ENCODE measurements at places on chromosomes 6 and 20.
A peak's percentile ranks its signal among the peaks of the same experiment; 100 is the strongest.

GRCh38 chr6:47574789-47575188 lies 97.2 kb downstream of the CD2AP start:
- DNase-seq: no peak

DNA sequence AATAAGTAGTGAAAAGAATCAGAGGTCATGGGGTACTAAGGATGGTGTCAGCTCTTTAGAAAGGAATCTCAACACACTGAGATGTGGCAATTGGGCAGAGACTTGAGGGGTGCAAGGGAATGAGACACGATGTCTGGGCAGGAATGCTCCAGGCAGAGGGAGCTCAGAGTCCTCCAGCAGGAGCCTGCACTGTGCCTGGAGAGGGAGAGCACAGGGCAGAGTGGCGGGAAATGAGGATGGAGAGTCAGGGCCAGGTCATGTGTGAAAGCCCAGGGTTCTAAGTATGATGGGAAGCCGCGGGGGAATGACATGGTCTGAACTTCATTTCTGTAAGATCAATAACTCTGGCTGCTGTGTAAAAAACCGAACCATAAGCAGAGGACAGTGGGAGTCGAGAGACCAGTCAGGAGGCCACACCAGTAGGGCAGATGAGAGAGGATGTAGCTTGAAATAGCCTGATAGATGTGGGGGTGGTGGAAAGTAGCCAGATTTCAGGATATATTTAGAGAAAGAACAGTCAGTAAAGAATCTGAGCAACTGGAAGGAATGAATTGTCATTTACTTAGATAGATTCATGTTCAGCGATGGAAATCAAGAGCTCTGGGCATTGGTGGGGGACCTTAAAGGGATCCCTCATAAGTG lies 133.4 kb upstream of the DTNBP1 start:
- peak; percentile 12 for DNase-seq

DNA sequence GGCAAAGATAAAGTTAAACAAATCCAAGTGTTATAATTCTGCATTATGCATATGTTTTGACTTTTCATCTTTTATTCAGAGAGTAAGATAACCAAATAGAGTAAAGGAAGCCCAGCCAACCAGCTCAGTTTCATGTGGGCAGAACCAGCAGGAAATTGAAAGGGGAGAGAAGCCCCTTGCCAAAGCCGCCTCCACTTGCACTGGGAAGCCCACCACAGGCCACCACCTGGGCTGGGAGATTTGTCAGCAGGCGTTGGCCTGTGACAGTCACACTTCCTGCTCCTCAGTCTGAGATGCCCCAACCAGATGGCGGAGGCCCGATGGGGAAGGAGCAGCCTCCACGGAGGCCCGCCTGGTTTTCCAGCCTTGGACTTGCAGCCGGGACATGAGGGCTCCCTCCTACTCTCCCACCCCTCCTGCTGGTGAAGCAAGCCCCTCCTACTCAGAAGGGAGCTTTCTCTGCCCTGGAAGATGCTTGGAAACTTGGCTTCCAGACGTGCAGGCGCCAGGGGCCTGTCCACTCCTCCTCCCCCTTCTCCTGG lies 166.8 kb upstream of the SULF2 start:
- DNase-seq: no peak

GRCh38 chr6:22271081-22271480 lies 25.8 kb downstream of the PRL start:
- no peak for DNase-seq

DNA sequence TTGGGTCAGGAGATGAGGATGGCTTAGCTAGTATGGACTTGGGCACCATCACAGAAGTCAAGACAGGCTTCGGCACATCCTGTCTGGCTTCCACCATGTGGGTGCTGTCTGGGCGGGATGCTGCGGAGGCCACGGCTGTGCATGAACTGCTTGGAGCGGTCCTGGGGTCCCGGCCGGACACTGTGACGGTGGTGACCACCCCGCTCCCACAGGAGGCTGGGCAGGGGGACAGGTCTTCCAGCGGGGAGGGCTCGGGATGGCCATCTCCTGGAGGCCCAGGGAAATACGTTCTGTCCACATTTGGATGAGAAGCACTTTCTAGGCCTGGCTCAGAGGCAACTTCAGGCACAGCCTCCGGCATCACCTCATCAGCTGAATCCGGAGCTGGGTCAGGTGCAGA lies 32.1 kb upstream of the TCFL5 start:
- no peak for DNase-seq

- DNase-seq: no peak
These were observed 30.4 kb downstream of the AFDN start for GRCh38 chr6:167856999-167857660.

GRCh38 chr6:39520916-39521315 lies 198.4 kb upstream of the KCNK16 start:
- no peak for DNase-seq

- no peak for DNase-seq
These were observed 223.1 kb upstream of the AGPAT4 start for GRCh38 chr6:161496941-161497340.

- no peak for DNase-seq
These were observed 177.3 kb downstream of the GMPR start for GRCh38 chr6:16415677-16416076.

DNA sequence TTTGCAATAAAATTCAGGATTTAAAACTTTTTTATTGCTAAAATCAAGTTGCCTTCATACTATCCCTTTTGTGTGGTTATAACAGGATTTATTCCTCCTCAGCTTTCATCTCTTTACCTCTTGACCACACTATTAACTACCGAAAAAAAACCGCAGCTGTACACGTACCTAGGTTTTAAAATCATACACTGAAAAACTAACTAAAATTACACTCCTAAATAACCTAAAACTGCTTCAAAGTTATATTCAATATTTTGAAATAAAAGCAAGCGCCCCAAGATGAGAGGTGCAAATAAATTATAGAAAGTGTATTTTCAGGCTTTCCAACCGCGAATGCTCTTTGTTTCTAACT lies 1.4 kb downstream of the MPC1 start:
- no peak for DNase-seq

DNA sequence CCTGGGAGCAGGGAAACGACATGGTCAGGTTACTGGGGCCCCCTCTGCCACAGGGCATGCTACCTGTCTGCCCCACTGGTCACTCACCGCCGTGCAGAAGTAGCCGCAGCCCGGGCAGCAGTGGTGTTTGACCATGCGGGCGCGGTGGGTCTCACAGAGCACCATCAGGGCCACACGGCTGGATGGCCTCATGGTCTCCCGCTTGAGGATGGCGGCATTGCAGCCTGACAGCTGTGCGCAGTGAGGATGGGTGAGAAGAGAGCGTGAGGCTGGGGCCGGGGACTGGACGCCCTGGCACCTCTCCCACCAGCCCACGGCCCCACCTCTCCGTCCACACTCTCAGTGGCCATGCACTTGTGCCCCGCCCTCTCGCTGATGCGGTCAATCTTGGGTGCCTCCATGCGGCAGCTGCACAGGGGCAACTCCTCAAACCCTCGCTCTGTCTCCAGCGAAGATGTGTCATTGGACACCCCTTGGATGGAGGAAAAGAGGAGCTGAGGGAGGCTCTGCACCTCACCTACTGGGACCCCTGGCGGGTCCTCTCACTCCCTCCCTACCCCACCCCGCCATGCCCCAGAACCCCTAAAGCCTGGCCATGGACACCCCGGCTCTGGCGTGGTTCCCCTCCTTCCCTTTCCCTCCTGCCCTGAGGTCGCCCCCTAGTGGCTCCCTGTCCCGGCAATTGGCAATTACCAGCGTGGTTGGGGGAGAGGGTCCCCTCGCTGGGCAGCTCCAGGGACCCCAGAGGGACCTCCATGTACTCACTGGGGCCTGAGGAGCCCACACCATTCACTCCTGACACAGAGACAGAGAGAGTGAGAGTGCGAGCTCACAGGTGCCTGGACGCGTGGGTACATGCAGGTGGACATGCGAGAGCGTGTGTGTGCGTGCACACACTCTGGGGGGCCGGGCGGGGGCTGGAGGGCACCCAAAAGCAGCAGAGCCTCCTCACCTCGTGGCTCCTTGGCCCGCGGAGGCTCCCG lies 8.9 kb downstream of the EHMT2 start:
- no peak for DNase-seq

DNA sequence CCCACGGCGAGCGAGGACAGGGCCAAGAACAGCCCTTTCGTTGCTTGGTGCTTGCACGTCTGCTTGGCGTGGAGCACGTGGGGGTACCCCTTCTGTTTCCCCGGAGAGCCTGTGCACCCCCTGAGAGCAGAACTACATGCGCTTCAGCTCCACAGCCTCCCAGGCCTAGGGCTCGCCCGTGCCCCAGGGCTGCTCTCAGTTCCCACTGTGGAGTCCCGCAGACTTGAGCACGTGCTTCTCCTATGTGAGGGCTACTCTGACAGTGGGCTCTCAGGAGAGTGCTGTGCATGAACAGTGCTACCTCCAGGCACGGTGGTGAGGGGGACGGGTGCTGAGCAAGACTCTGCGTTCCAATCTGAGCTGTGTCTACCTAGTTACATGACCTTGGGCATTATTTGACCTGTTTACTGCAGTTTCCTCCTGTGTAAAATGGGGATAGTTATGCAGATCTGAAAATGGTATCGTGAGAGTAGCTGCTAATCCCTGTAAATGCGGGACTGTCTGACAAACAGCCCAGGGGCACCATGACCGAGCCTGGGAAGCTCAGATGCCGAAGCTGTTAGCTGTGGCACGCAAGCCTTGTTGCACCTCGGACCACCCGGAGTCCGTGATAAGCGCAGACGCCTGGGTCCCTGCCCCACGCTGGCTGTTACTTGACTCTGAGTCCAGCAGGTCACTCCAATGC lies 82.4 kb downstream of the IRF4 start:
- no peak for DNase-seq

DNA sequence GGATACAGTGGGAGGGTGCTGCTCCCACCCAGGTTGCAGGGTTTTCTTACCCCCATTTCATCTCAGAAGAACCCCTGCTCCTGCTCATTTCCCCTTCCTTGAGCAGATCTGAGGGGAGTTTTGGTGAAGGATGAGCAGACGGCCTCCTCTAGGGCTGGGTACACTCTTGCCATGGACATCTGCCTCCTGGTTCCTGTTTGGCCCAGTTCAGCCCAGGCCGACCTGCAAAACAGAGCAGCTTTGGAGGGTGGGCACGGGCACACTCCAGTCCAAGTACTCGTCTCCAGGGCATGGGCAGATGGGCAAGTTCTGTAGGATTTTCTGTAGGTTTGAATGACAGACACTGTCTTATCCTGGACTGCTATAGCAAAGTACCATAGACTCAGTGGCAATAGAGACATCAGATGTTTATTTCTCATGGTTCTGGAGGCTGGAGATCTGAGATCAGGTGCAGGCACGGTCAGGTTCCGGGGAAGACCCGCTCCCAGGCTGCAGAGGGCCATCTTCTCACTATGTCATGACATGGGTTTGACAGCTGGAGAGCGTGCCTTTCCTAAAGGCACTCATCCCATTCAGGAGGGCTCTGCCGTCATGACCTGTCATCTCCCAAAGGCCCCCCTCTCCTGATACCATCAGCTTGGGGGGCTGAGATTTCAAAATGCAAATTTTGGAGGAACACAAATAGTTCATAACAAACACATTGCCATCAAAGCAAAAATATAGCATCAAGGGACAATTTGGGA lies 6.2 kb downstream of the NPBWR2 start:
- DNase-seq: no peak

DNA sequence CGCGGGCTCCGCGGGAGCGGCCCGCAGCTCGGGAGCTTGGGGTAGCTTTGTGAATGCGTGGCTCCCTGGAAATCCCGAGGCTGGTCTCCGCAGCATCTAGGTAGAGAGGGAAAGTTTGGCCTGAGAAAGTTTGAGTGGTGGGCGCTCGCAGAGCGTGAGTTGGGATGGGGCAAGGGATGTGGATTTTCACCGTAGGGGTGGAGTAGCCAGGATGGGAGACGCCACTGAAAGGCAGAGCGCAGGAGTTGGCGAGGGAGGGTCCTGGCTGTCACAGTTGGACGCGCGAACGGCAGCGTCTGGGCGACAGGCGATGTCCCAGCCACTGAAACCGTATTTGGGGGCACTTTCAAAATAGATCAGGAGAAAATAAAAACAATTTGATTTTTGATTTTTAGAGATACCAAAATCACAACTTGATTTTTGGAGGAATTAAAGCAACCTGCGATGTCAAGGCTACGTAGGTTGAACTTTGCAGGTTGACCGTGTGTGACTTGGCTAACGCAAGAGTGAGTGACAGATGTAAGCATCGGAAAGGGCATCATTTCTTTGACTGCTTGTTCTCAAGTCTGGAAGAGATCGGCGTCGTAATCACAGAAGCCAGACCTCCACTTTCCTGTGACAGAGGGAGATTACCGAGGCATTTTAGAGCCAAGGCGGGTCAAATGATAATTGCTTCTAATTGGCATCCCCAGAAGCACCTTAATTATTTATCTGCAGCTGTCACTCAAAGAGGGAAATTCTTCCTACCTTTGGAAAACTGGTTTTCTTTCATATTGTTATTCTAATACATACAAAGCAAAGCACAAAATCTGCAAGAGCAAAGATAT lies 646 bp downstream of the HEY2 start:
- DNase-seq: no peak

- no peak for DNase-seq
These were observed 384.8 kb downstream of the ADGRB3 start for GRCh38 chr6:69019832-69020231.

GRCh38 chr6:32087574-32088486 lies 21.3 kb downstream of the TNXB start:
- peak; percentile 34 for DNase-seq

DNA sequence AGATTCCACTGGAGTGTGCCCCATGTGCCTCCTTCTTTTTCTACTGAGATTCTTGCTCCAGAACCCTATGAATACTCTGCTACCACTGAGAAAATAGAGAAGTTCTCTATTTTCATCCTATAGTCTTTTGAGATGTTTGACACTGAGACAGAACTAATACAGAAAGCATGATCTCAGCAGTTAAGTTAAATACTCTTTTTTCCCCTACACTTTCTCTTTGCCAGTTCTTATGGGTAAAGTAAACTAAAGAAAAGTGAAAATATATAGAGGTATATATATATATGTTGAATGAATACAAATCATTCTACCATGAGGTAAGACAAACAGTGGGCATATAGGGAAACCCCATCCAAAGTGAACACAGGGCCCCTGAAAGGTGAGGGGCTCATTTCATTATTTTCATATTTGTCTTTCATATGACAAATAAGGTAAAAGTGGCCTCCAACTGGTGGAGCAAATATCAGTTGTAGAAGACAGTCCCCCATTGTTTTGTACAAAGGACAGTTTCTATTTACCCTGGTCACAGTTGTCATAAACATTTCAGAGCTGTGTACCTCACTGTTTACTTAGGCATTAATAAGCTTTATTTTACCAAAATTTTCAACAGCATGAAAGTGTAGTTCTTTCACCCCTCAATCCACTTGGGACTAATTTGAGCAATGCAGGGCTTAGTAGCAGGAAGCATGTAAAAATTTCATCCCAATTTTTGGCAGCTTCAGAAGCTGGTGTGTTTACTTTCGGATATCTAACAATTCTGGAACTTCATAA lies 188.3 kb upstream of the MARCKS start:
- DNase-seq: peak; percentile 24

Data from inflammatory macrophage (primary cell).